Stimulated activated CD8-positive, alpha-beta memory T cell treated with anti-CD3 and anti-CD28 coated beads, Interleukin-12 subunit alpha, Interleukin-12 subunit beta, amount 100 ng/mL, for 4 hours (primary cell): ENCODE measurements at places on chromosomes 5 and 9.

DNA sequence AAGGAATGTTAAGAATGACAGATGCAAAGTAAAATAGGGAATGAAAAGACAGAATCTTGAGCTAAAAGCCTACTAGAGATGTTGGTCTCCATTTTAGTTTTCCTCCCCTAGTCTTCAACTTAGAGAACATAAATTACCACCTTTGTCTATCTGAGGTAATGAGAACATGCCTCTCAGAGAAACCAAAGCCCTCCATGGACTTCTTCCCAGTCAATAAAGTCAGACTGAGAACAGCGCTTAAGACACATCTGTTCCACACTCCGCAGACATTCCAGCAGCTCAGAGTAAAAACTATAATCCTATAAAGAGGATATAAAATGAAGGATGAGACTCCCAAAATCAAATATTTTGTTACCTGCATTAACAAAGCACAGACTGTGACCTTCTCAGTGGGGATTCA is 79.2 kb downstream of the DPYSL3 start:
- DNase-seq, result no peak

GRCh38 chr9:36149197-36149596 is 12.7 kb downstream of the GLIPR2 start:
- DNase-seq, result no peak

- DNase-seq, result no peak
Observed at GRCh38 chr9:134545543-134546245, 95.9 kb upstream of the COL5A1 start.

DNA sequence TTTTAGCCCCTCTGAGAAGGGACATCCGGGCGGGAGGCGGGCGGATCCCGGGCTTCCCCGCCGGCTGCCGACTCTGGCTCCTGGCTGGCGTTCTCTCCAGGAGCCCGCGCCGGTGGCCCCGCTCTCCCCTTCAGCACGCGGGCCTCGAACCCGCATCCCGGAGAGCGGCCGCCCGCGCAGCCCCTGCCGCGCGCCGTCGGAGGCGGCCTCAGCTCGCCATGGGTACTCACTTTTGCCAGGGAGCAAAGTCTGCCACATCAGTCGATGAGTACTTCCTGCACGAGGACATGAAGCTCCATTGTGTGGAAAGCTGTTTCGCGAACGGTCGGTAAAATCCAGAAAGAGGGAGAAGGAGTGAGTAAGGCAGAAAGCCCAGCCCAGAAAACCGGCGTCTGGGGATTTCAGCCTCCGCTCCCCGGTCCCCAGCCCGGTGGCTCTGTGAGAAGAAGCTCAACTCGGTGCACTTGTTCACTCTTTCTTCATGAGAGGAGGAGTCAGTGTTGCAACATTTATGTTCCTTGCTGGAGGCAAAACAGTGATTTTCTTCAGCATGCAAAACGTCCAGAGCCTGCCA is at the start of gene PRLR:
Gene PRLR (minus strand): TSS at position 450 of the 574 bp plus-strand sequence. CDS start 140,867 bp downstream, outside the sequence.
- no peak for DNase-seq

DNA sequence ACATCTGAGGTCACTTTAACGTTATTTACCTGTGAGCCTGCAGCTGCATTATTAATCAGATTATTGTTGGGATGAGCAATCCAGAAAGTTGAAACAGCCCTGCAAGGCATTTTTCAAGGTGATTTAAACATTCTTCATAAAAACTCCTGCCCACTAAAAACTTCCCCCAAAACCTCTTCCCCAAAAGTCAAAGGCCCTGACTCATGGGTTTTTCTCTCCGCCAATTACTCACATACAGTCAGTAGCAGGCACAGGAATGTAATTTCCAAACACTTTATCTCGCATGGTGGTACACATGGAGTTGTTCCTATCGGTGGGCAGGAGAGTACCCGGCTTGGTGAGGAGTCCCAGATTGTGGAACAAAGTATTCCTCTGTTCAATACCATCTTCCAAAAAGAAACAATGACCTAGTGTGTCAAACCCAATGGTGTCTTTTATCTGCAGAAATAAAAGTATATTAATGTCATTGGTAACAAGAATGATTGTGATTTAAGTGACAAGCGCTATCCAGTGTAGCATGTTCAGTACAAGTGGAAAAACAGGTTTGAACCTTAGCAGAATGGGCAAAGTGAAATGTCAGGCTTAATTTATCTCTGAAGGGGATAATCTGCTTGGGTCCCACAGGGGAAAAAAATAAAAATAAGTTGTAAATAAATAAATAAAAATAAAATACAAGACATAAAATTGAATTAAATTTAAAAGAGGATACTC is 38.3 kb downstream of the CEMIP2 start:
- DNase-seq, result no peak

GRCh38 chr9:104074876-104075275 is 19.2 kb upstream of the SMC2 start:
- DNase-seq, result no peak
